Fibroblast of the conjunctiva (primary cell): ENCODE measurements at places on chromosomes 16 and 17.
A peak's percentile ranks its signal among the peaks of the same experiment; 100 is the strongest.

DNA sequence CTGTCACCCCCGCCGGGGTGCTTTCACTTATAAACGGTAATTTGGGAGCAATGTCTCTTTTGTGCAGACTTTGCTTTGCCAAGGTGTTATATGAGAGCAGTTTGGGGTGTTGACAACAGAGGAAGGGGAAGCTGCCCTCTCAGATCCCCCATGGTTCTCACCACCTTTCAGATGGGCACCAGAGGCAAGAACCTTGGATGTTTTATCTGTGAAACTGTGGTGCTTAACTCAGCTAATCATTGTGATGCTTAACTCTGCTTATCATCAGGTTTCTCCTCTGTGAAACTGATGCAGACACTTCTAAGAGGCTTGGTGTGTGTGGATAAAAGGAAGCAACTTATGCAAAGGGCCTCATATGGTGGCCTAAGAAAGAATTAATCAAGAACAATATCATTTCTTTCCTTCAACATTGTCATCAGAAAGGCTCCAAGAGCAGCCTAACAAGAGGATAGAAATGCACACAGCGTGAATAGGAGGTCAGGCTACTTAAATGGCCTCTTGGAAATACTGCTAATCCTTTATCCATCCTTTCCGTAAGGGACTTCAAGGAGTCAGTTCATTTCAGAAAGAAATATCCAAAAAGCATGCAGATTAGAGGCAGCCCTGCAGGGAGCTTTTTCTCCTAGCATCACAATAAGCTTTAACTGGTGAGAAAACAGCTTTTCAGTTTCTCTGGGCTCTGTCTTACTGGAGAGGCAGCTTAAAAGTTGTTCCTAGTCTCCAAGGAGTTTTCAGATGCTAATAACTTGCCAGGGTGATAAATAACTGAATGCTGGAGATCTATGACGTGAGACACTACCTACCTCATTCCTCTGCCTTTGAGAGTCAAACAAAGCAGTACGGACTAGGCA is 55.1 kb upstream of the CLEC3A start:
- no peak for DNase-seq

DNA sequence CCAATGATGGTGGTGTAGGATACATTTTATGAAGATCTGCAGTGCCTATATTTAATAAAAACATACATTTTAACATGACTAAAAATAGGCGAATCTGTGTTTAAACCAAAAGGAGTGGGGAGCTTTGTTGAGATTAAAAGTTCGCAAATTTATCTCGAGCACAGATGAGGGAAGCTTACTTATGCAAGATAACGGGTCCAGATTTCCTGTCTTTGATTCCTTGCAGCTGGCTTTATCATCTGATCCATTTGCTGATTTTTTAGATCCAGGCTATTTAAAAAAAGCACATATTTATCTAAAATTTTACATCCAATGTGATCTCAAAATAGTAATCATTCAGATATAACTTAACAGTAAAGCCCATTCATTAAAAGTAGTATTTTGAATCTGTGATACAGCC is 57.0 kb upstream of the INTS2 start:
- no peak for DNase-seq

DNA sequence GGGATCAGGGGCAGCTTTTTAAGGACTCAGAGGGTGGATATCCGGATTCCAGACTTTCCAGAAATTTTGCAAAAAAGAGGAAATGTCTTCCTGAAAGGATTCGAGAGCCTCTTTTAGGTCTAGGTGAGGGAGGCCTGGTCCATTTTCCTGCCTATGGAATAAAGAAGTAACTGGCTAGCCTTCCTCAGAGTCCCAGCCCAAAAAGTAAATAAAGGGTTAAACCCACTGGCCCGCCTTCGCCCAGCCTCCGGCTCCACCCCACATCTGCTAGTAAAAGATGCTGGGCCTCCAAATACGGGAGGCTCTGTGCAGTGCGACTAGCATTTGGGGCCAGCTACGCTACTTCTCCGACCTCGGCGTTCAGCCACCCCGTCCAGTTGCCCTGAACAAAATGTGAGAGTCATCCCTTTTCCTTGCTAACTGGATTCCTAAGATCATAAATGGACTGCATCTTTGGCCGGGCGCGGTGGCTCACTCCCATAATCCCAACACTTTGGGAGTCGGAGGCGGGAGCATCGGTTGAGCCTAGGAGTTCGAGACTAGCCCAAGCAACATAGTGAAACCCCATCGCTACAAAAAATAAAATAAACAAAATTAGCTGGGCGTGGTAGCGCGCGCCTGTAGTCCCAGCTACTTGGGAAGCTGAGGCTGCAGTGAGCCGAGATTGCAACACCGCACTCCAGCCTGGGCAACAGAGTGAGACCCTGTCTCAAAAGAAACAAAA is 824 bp upstream of the MPP2 start:
- DNase-seq: peak; percentile 45

GRCh38 chr16:24087891-24088410 is 168.2 kb upstream of the CACNG3 start:
- DNase-seq: no peak

- DNase-seq: no peak
Measured at GRCh38 chr17:38687286-38687685, 12.5 kb upstream of the EPOP start.

DNA sequence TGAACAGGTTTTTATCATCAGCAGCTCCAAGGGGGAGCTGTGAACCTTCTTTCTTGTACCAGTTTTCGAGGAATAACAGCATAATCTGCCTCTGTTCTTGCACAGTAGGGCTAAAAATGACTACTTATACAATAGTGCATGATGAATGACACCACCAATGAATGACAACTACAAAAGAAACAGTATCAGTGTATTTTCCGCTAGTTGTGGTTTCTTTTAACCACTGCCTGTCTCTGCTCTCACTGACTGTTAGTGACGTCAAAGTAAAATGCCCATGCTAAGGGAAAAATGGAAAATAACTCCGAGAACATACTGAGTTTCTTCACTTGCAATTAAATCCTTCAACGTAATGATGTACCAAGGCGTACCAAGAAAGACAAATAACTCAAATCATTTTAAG is 294.9 kb downstream of the MAP2K6 start:
- DNase-seq: no peak

GRCh38 chr16:14186007-14186794 is 115.1 kb downstream of the MRTFB start:
- peak; percentile 69 for DNase-seq

GRCh38 chr17:38724337-38724988 is 5.7 kb upstream of the CISD3 start:
- no peak for DNase-seq

DNA sequence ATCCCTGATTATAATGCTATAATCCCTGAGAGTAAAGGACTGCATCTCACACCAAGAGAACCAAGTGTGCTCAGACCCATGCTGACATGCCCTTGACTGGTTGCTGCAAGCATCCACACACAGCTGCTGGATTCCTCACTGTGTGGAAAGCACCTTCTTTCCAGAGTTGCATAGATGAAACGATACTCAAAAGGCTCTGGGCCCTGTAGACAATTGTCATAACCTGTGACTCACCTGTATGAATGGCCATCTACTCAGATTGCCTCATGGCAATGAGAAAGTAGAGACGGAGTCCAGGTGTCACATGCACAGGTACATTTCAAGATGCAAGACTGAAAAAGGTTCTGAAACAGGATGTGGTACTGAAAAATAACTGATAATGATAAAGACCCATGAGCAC is 58.1 kb downstream of the MPHOSPH6 start:
- DNase-seq: no peak

DNA sequence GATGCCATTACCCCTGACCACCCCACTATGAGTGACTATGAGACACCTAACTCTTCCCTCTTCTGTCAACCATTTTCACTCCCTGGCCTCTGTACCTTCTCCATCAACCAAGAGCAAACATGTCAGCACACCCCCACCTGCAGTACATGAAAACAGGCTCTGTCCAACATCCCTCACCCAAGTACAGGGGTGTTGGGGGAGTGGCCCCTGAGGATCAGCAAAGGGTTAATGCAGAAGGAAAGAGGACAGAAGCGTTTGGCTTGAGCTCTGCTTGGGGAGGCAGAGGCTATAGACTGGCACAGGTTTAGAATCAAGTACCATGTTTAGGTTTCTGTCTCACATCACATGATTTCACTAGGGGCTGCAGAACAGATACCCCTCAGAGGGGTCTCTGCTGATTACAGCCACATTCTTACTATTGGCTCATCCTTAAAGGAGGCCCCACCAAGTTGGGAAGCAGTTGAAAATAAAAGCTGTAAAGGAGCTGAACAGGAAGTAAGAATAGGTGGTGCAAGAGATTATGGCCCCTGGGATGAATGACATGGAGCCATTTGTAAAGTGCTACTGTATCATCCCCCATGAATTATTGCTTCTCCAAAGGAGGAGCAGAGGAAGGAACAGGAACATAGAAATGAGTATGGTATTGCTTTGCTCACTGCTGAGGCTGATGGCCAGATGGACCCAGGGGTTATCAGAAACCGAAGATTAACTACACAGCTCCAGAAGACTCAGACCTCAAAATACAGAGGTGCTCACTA is 2.4 kb upstream of the PSMC3IP start:
- no peak for DNase-seq

- no peak for DNase-seq
Measured at GRCh38 chr17:62703261-62703775, 75.8 kb downstream of the MRC2 start.

DNA sequence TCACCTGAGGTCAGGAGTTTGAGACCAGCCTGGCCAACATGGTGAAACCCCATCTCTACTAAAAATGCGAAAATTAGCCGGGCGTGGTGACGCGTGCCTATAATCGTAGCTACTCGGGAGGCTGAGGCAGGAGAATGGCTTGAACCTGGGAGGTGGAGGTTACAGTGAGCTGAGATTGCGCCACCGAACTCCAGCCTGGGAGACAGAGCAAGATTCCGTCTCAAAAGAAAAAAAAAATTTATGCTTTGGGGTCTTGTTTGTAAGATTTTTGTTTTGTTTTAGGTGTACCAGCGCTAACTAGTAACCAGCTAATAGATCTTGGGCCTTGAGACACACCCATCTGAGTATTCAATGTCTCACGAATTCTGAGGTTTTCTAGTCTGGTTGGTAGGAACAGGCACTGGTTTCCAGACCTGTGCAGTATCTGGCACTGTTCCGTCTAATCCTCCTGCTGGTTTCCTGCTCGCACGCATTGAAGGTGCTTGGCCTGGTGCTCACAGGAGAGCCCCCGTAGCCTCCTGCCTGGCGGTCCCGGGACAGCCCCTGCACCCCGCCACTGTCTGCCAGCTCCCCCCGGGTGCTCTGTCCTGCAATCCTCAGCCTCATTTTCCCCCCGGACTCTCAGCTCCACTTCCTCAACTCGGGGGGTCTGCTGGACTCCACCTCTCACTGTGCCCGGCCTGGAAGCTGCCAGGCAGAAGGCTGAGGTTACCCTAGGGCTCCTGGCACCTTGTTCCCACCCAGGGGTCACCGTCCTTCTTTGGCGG is 10.6 kb upstream of the DUS1L start:
- no peak for DNase-seq

GRCh38 chr17:29133121-29133713 is 47.0 kb downstream of the MYO18A start:
- DNase-seq: peak; percentile 47

DNA sequence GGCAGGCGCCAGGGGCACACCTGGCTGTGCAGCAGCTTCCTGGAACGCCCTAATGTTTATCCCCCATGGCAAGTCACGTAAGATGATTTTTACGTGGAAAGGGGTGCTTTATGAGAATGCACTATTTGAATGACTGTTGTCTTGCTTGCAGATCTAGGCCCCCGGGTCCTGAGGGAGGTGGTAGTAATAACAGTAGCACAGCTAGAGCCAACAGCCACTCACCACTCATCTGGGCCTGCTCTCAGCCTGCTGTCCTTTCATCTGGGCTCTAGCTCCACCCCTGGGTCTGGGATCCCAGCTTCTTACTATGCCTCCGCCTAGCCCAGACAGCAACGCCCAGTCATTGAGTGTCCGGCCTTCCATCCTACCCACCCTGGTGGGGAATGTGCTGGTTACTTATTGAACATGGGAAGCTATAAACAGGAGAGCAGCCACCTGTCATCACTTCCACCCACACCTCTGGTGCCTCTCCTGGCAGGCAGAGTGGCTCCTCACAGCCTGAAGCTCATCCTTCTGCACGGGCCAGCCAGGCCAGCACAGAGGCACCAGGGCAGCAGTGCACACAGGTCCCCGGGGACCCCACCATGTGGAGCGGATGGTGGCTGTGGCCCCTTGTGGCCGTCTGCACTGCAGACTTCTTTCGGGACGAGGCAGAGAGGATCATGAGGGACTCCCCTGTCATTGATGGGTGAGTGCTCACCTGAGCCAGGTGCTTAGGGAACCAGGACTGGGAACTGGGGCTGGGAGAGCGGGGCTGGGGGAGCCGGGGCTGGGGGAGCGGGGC is 16.6 kb downstream of the DPEP1 start:
- no peak for DNase-seq

GRCh38 chr17:64648234-64648633 is 13.9 kb downstream of the SMURF2 start:
- no peak for DNase-seq

- no peak for DNase-seq
Measured at GRCh38 chr17:21288571-21289017, 4.1 kb downstream of the MAP2K3 start.

DNA sequence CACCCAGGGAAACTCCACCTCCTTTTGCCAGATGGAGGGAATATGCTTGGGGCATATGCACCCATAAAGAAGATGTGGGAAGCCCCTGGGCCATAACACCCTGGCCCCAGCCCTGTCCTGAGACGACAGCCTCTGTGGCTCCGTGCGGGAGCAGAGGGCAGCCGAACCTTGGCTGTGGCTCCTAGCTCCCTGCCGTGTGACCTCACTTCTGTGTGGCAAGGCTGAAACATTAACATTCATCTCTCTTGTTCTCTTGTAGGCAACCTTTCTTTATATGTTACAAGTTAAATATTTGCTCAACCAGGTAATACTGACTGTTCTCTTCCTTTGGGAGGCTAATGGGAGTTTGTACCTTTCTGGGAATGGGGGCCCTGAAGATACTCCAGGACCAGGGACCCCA is 17.5 kb downstream of the SLC47A1 start:
- no peak for DNase-seq

- no peak for DNase-seq
Measured at GRCh38 chr16:2204416-2205103, 694 bp upstream of the MLST8 start.

- no peak for DNase-seq
Measured at GRCh38 chr16:68659412-68660358, 14.6 kb downstream of the CDH3 start.

GRCh38 chr17:28983286-28984230 is 22.3 kb downstream of the SEZ6 start:
- DNase-seq: no peak

DNA sequence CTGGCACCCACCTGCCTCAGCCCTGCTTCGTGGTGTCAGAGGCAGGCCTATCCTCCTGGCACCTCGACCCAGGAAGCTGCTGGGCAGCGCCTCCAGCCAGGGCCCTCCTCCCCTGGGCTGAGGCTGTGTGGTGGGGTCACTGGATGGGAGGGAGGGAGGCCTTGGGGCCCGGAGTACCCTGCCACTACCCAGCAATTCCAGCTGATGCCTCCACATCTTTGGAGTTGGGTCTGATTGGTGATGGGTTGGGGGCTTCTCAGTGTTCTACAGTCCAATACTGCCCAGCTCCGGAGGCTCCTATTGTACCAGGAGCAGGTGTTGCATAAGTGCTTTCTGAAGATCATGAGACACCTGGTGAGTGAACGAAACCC is 48.0 kb downstream of the USP22 start:
- no peak for DNase-seq

DNA sequence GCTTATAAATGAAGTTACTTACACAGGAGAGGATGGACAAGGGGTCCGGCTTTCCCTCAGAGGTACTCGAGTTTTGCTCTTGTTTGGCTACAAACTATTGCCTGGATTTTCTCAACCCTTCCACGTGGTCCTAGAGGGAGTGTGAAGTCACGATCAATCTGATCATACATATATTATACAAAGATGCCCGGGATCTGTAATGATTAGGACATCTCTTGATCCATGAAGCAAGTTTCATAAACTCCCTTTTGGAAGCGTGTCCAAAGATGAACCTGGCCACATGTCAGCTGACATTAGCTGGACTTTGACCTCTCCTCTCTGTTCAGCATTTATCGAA is 2.3 kb upstream of the CDH11 start:
- no peak for DNase-seq
